ENCODE measurements at places on chromosomes 7 and 10. TPM values are rescaled to one million over a fixed set of nuclear protein-coding genes. Genes with fewer than 3 reads are reported as not detected.

MNX1 gene
- not detected for total RNA-seq

SPDYE9 gene
- not detected for total RNA-seq

AQP1 gene
- 0.59 TPM for total RNA-seq

CFTR gene
- total RNA-seq = not detected

ADAM8 gene
- total RNA-seq = 1.2 TPM

DEPP1 gene
- 87.6 TPM for total RNA-seq

HOXA6 gene
- total RNA-seq = 5.0 TPM

All from osteoblast (primary cell).